ENCODE measurements at places on chromosomes 3 and 15.

DNA sequence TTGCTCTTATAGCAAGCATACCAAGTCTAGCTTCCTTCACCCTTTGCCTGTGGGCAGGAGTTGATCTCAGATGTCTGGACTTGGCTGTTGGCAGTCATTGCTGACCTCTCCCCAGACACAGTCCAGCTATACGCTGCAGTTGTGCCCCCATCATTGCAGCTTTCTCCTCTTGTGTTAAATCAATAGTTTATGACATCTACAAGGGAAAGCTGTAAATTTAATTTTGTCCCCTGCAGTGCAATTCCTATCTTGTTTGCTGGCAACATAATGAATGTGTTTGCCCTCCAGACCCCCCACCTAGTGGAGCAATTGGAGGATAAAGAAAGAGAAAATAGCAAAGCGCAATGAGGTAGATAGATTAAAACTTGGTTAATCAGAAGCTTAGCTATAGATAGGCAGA, 280.2 kb downstream of the LSAMP start:
- DNase-seq, result no peak

DNA sequence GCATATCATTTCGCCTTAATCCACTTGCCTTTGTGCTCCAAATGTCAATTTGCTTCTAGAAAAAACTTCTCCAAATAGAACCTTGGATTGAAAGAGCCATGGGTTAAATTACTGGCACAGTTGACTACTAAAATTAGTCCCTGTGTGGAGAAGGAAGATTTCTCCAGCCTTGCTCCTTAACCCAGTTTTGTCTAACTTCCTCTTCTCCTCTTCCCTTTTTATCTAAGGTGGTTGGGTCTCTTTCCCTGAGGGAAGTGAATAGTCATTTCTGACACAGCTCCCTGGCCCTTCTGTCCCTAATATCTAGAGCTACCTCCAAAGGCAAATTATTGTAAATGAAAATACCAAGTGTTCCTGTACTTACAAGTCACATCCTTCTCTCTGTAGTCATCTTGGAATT, 527.9 kb upstream of the TBL1XR1 start:
- no peak for DNase-seq

- DNase-seq, result no peak
Measured at GRCh38 chr3:4493941-4494894, 1.1 kb downstream of the ITPR1 start.

DNA sequence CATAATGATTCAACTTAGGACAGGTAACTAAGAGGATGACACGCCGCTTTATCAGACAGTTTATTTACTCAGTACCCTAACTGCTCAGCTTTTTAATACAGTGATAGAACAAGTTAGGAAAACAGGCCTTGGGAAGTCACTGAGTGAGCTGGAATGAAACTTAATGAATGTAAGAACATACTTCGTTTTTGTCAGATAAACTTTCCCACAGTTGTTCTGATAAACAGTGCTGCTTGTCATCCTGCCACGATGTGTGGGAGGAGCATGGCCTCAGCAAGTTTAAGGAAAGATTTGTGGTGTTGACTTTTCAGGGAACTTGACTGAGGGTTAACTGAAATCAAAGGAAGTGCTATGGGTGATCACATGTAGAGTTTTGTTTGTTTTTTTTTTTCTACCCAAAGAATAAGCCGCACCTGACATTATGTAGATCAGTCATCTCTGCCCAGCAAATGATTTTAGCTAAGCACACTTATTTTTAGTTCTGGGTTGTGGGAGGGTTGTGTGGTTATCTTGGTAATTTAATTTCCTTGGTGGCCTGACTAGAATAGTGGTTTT, 5.6 kb upstream of the P2RY14 start:
- DNase-seq, result no peak

DNA sequence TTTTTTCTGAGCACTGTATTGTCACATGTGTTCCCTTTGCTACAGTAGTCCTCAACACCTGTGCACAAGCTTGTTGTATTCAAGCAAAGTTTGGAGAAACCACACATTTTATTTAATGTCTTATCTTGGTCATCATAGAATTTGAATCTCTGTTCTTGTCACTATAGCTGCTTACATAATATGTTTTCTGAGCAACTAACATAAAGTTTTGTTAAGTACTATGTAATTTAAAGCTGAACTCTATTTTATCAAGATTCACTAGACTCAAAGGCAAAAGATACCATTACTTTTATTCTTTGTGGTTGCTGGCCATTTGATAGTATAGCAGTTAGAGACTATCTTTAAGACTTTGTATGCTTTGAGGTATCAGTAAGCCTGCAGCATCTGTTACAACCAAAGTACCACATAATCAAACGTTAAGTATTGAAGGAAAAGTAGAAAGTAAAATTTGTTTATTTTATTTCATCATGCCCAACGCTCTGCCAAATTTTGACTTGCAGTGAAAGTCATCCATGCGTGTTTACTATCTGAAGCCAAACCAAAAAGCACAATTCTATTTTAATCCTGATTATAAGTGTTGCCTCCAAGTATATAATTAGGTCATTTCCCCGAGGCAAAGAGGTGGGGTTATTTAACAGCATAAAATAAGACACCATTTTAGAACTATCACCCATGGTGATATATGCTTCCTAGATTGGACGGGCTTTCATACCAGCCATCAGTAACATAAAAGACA, 10.3 kb upstream of the ABHD10 start:
- no peak for DNase-seq

DNA sequence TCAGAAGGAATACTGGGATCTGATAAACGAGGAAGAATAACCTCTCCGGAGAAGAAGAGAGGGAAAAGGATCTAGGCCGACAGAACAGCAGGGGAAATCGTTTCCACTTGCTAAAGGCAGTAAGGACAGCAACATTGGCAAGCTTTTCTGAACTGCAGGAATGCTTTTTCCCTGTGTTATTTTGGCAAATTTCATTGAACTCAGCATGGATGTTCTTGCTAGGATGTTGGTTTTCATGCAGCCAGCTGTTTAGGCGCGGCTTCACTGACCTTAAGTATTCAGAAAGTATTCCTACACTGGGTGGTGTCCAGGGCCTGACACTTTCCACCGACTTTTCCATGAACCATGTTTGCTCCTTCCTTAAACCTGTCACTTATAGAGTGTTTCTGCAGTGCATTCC, 489.7 kb downstream of the CNTN3 start:
- no peak for DNase-seq

DNA sequence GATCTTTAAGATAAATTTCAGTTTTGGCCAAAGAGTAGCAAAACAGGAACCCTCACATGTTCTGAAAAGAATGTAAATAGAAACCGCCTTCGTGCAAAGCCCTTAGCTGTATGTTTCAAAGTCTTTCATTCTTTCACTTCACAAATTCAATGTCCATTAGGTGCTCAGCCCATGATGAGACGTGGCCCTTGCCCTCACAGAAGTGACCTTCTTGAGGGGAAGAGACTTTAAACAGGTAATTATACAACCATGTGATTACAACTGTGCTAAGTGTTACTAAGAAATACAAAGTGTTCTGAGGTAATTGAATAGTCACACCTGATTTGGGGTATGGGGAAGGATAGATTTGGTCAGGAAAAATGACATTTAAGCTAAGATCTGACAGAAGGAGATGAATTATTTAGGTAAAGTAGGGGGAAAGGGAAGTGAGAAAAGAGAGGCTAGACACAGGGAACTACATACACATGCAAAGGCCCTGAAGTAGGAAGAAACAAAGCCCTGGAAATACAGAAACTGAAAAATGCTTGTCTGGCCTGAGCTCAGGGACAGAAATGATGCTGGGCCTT, 19.6 kb downstream of the HSPBAP1 start:
- no peak for DNase-seq

DNA sequence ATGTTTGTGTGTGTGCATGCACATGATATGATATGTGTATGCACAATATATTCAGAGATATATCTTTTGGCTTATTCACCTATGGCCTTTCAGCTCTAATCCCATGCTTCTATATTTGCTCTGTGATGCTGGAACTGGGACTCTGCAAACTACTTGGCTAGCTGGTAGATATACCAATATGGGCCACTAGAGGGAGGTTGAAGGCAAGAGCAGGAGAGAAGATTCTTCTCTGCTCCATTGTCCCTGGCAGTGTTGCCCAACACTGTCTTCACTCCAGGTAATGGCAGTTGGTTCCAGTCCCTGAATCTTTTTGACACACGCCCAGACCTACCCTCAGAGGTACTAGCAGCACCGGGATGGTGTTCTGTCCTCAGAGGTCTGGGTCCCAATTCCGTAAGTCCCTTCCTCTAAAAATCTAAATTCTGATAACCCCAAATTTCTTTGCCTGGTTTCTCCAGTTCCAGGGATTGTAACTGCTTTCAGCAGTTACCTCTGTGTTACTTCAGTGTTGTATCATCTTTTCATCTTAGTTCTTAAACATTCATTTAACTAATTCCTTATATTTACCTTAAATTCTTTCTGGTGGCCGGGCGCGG, 44.7 kb downstream of the GTPBP8 start:
- no peak for DNase-seq

DNA sequence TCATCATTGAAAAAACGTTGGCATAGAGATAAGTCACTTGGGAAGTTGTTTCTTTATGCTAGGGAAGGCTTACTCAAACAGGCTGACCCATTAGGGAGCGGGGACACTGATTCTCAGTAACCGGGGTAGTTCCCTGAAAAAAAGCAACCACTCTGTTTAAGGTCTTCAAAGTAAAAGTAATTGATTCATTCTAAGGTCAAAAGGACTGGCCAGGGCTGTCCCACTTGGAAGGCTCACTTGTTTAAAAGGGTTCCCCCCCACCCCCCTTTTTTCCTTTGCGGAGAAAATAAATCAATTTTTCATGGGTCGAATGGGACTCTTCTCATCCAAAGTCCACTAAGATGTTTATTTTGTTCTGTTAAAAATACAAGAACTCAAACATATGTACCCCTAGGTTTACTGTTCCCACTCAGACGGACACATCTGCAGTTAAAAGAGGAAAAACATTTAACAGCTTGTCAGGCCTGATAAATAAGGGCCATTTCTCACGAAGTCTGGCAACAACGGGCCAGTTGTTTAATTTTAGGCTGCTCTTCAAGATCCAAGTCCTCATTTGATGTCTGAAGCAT, 53.0 kb downstream of the ARHGEF3 start:
- no peak for DNase-seq

DNA sequence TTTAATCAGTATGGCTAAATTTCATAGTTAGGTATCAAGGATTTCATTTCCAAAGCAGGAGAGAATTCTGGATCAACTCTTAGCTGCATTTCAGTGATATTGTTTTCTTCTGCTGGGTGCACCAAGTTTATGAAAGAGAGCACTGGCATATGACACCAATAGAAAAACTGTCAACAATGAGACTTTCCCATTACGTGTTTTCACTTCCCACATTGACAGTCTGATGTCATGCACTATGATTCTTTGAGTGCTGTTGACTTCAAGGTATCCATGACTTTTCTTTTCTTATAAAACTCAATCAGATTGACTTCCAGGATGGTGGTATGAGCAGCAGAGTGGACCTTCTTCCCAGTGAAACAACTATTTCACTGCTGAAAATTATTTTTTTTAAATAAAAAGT, 476.1 kb downstream of the EDEM1 start:
- no peak for DNase-seq

GRCh38 chr3:107999215-107999775, 91.5 kb downstream of the CD47 start:
- DNase-seq, result no peak

- no peak for DNase-seq
Measured at GRCh38 chr3:81043009-81043408, 718.4 kb downstream of the GBE1 start.

DNA sequence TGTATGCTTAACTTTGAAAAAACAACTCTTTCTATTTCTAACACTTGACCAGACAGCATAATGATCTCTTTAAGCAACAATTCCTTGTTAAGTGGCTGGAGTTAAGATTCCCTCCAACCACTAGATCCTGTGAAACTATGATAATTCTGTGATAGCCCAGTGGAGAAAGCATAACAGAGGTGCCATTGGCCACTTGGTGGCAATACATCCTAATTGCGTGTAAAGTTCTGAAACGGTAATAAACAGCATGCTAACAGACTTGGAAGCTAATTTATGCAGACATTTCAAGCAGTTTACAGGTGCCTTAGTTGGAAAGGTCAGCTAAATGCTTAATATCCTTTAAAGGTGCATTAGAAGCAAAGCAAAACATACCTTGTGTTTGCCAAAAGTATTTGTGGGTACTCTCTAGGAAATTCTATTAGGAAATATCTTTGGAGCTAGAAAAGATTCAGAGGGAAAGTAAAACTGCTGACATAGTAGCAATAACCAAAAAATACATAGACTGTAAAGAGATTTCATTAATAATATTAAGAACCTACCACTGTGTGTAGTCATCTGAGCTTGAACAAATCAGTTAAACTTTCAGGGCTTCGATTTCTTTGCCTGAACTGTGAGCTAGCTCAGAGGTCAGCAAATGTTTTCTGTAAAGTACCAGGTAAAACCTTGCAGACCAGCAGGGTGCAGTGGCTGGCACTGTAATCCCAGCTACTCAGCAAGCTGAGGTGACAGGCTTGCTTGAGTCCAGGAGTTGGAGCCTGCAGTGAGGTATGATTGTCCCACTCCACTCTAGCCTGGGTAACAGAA, 19.0 kb upstream of the CSTA start:
- no peak for DNase-seq

- no peak for DNase-seq
Measured at GRCh38 chr3:134937256-134938028, 142.4 kb downstream of the EPHB1 start.

DNA sequence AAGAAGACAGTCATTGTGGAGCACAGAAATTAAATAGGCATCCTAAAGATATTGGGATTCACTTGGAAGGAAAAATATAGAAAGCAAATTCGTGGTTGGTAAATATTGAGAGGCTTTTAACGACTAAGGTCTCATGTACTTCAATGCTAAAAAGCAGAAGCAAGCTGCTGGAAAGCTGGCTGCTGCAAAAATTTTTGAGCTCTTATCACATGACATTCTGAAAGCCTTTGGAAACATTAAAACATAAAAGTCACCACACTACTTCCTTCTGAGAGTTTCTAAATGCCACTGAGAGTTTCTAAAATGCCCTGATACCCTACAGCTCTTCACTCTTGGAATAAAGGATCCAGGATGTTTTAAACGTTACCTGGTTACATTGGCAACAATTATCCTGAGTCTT, 39.0 kb upstream of the CBLB start:
- no peak for DNase-seq

DNA sequence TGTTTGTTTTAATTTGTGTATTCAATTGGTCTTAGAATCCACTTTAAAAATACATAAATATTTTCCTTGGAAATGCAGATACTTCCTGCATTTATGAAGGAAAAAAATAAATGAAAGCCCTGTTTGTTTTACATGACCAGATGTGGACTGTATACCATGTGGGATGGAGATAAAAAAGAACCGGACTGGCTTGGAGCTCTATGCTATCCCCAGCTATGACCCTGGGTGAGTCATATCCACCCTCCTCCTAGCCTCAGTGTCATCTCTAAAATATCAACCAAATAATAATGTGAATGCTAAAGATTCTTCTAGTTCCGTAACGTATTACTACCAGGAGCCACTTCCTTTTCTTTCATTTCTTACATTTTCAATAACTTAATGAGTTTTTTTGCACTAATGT, 44.5 kb upstream of the PDZRN3 start:
- no peak for DNase-seq

- no peak for DNase-seq
Measured at GRCh38 chr3:185537369-185537970, 14.9 kb downstream of the LIPH start.

All from activated CD4-positive, alpha-beta T cell treated with anti-CD3 and anti-CD28 coated beads, Interleukin-2, amount 50 U/mL, for 24 hours (primary cell).